ENCODE measurements at places on chromosomes 5 and 9.
A peak's percentile ranks its signal among the peaks of the same experiment; 100 is the strongest.

GRCh38 chr5:146047396-146047795, 58.0 kb downstream of the PLAC8L1 start:
- no peak for DNase-seq

- no peak for DNase-seq
Observed at GRCh38 chr5:39531306-39531705, 106.5 kb upstream of the DAB2 start.

DNA sequence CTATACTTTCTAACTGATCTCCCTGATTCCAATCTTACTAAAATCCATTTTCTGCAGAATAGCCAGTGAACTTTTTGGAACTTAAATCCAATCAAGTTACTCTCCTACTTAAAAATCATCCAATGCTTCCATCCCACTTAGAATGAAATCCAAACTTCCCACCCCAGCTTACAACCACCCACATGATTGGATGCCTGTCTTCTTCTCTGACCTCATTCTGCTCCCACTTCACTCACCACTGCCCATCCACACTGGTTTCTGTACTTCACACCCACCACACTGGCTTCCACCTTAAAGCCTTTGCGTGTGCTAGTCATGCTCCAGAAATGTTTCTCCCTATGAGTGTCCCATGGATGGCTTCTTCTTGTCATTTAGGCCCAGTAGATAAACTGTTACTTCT, 119.7 kb downstream of the PRELID2 start:
- no peak for DNase-seq

DNA sequence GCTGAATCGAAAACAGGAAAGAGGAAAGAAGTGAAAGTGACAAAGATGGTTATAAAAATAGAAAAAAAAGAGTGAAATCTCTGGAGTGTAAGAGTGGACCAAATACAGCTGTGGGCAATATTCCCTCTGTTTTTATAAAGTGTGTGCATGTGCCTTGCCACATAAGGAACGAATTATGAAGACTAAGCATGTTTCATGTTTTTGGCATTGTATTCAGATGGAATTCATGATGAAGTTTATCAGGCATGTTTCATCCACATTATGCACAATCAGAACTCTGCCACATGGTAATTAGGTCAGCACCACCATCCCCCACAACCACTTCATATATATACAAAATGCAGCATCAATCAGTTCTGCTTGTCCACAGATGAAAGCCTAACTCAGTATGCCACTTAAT, 348.0 kb downstream of the ZNF608 start:
- no peak for DNase-seq

GRCh38 chr5:23412515-23412914, 94.9 kb upstream of the PRDM9 start:
- DNase-seq, result no peak

DNA sequence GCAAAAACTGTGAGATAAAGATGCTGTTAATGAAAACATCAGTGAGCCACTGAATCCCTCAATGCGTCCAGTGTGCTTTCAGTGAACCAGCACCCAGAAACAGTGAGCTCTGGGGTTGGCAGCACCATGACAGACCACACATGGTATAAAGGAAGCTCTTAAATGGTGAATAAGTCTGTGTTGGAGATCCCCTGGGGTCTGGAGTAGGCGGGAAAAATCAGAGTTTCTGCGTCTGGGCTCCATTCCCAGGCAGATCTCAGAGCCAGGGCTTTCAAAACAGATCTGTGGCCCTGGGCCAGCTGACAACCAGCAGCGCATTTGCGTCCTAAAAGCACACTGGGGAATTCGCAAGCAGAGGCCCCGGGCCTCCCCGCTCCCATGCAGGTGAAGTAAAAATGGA, 233.5 kb downstream of the FRMD3 start:
- no peak for DNase-seq

GRCh38 chr5:75461679-75462078, 49.8 kb downstream of the CERT1 start:
- peak; percentile 12 for DNase-seq

DNA sequence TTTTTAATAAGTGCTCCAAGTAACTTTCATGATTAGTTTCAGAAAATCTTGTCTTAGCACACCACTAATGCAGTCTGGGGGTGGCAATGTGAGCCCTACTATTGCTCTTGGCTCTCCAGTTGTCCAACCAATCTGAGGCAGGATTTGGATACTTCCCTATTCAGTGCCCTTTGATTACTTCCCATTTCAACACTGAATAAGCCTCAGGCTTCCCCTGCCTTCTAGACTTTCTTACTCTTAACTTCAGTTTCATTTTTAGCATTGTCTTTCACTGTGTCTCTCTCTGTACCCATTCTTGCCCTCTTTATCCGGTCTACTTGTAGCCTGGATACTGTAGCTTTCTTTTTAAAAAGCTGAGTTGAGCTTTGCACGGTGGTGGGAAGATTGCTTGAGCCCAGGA, 186.1 kb downstream of the C9orf152 start:
- DNase-seq, result no peak

DNA sequence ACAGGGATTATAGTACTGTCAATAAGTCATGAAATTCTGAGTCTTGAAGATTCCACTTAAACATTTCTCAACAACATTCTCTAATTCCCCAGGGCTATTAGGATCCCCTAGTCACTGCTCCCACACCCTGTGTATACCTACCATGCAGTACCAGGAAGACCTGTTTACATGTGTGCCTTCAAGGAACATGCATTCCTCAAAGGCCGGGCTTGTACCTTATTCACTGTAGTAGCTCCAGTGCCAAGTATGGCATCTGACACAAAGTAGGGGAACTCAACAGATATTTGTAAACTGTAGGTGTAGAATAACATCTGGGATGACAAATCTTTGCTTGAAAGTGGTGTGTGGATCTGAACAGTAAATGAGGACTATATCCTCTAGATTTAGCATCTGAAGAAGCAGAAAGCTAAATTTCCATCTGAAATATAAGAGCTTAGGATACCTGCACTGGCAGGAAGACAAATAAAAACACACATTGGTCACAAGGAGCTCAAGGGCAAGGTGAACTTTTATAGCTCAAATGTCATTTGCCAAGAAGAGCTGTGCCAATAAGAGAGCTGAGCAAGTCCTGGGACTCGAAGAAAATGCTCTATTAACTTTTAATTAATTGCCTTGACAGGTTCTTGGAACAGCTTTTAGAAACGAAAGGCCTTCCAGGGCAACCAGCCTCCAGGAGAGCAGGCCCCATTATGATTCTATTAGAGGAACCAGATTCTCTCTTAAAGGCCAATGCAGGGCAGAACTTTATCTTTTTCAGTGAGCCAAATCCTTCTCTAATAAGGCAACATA, 52.3 kb upstream of the MYOT start:
- DNase-seq, result no peak

DNA sequence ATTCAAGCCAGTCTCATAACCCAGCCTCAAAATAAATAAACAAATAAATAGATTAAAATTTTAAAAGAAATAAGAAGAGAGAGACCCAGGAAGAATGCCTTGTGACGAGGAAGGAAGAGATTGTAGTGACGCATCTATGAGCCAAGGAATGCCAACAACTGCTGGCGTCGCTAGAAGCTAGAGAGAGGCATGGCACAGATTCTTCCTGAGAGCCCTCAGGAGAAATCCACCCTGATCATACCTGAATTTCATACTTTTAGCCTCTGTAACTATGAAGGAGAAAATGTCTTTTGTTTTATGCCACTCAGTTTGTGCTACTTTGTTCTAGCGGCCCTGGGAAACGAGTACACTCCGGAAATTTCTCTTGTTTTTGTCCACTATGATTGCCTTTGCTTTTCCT, 103.9 kb downstream of the C9orf50 start:
- no peak for DNase-seq

DNA sequence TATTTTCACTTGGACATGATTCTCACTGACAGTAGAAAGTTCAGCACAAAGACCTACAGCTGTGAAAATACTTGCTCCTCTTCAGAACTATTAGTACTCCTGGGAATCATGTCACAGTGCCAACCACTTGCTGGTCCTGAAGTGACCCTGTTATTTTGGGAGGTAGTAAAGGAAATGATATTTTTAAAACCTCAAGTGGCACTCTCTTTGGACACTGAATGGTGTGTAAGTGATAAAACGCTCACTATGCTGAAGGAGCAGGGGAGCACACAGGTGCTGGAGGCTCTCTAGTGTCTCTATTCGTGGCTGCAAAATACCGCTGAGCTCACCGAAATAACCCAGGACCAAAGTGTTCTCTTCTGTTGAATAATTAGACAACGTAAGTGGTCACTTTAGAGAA, 76.9 kb upstream of the SPATA31D4 start:
- DNase-seq, result no peak

- DNase-seq, result no peak
Observed at GRCh38 chr5:1363581-1363980, 18.7 kb upstream of the CLPTM1L start.

- peak; percentile 42 for DNase-seq
Observed at GRCh38 chr5:61371474-61371873, 39.4 kb downstream of the ZSWIM6 start.

- DNase-seq, result no peak
Observed at GRCh38 chr5:96024683-96025475, 63.2 kb upstream of the ELL2 start.

DNA sequence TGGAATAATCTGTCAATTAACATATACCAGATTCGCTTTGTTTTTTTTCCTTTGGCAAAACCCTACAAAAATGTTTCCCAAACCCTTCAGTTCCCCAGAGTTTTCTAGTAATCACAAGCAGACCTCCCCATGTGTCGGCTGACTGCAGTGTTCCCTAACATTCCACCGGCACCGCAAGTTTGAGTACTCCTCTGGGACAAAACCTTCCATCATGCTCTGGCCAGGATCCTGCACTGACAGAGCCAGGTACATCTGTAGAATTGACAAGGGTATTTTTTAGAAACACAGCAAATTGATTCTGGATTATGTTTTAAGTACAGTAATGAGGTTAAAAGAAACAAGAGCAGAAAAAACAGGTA, 174.7 kb downstream of the GAS1 start:
- DNase-seq, result no peak

DNA sequence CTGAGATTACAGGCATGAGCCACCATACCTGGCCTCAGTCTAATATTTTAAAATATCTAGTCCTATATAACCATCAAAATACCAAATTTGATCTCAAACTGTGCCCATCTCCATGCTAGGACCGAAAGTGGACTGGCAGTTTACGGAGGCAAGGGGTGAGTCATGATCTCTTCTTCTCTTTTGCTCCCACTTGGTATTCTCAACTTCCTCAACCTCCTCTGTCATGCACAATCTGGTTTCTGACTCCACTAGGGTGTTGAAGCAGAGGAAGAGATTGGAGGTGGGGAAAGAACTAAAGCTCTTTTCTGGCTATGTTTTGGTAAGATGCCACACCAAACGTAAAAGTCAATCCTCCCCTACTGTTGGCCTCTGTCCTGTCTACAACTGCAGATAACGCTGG, 55.9 kb upstream of the CEMIP2 start:
- DNase-seq, result no peak

- no peak for DNase-seq
Observed at GRCh38 chr5:147479444-147479843, 30.4 kb downstream of the DPYSL3 start.

GRCh38 chr5:171776770-171777759, 8.6 kb upstream of the SMIM23 start:
- no peak for DNase-seq

- no peak for DNase-seq
Observed at GRCh38 chr9:100803956-100804355, 224.6 kb upstream of the PLPPR1 start.

DNA sequence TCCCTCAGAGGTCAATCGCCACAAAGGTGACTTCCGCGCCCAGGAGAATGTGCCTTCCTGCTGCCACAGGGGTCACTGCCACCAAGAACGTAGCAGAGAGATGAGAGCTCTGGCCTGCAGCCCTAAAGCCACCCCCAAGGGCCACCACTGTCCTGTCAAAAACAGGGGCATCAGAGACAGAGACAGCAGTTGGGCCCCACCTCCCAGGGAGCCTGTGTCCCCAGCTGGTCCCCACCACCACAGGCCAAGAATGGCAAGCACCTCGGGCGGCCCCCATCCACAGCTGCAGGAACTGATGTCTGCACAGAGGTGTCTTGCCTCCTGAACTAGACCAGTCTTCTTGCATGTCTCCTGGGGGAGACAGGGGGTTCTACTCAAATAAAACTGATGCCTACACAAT, 5.8 kb downstream of the SPATA31E1 start:
- no peak for DNase-seq

GRCh38 chr9:117739624-117740347, 35.6 kb downstream of the TLR4 start:
- no peak for DNase-seq

GRCh38 chr9:84670138-84671041, 861 bp downstream of the NTRK2 start:
- DNase-seq, result no peak

DNA sequence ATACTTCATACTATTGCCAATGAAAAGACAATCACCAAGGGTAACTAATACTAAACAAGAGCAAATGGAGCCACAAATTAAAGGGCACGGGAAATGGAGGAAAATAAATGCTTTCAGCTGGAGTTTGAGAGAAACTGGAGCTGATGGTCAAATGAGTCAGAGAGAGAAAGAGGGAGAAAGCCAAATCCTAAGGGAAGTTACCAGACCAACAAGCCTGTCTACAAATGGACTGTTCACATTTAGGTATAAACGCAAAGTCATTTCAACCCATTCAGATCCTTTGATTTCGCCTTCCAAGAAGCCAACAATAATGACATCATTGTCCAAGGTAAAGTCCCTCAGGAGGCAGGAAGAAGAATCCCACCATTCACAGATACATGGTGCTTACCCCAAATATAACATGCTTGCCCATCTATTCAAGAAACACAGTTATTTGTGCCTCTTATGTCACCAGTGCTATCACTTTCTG, 351.8 kb downstream of the RAB3C start:
- DNase-seq, result no peak

DNA sequence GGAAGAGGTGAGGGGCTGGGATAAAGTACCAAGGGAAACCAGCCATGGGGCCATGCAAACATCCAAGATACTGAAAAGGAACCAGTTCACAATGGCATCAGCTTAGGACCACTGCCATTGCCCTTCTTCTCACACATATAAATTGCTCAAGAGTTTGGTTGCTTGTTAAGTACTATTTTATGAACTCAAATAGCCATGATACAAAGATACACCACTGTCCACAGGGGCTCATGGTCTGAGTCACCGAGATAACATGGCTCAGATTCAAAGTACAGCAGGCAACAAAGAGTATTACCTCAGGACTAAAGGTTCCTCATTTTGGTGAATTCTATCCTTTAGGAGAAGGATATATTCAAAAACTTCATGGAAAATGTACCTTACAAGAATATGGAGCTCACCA, 55.6 kb downstream of the FANCC start:
- DNase-seq, result no peak

GRCh38 chr5:61416420-61416819, 84.4 kb downstream of the ZSWIM6 start:
- peak; percentile 30 for DNase-seq

DNA sequence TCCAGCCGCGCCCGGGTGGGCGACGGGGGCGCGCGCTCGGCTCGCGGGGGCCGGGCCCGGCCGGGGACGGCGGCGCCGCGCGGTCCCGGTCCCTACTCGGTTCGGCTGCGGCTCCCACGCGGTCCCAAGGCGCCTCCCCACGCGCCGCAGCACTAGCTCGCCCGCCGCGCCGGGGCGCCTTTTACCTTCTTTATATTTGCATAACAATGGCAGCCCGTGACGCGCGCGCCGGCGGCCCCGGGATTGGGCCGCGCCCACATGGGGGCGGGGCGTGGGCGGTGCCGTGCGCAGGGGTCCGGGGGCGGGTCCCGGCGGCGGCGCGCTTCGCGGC, at the start of gene NRARP:
Gene NRARP (minus strand): TSS at position 154 of the 331 bp plus-strand sequence. CDS start 343 bp downstream, outside the sequence.
- DNase-seq, result peak; percentile 95

GRCh38 chr5:180590543-180591310, 572 bp downstream of the SCGB3A1 start:
- no peak for DNase-seq

GRCh38 chr9:31799953-31800609, 584.4 kb upstream of the ACO1 start:
- DNase-seq, result peak; percentile 30
